HS-5 (cell line): ENCODE measurements at places on chromosomes 12 and 14.
A peak's percentile ranks its signal among the peaks of the same experiment; 100 is the strongest.

- DNase-seq, result no peak
Observed at GRCh38 chr12:49345825-49346658, 646 bp upstream of the DNAJC22 start.

GRCh38 chr12:32115404-32116104 lies 8.9 kb downstream of the BICD1 start:
- peak; percentile 99 for DNase-seq

GRCh38 chr12:22046090-22046967 lies at the start of gene CMAS:
Gene CMAS, plus strand, starts transcription at chr12:22046218. Its CDS starts 86 bp downstream, at chr12:22046304.
- no peak for DNase-seq

GRCh38 chr12:112992541-112993398 lies 14.5 kb downstream of the OAS2 start:
- DNase-seq, result peak; percentile 15
